Heart right ventricle (tissue), 16 donors: ENCODE measurements at places on chromosomes 5 and 9.

DNA sequence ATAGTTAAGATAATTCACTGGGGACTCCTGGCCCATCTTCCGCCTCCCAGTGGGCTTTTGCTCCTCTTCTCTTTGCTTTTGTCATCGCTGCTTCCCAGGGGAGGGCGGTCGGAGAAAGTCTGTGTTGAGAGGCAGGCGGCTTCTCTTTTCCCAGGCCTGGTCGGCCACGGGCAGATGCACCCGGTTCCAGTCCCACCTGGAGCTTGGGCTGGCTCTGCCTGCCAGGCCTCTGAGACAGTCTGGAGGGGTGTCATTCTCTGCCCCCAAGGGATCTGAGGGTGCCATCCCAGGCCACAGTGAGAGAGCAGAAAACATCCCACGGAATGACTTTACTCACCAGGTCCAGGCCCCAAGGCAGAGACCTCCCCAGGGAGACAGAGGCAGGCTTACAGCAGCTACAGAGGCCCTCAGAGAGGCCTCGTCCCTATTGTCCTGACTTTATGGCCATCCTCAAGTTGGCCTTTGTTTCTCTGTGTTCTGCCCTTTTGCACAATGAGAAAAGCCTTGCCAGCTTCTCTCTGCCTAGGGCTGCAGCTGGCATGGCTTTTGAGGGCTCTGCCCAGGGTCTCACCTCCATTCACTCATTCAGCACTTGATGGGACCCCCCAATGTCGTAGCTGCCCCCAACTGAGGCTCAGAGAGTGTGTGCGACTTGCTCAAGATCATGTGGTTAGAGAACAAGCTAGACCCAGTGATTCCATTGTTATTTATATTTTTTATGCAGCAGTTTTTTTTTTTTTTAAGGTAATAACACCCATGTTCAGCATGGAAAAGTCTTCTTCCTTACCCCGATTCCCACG lies 44.2 kb upstream of the BOD1 start:
- H3K27ac ChIP-seq = no peak overlapping the region
- DNase-seq = no peak
- H3K36me3 ChIP-seq = no peaks in the 10 kb centered on the region

- no peaks in the 10 kb centered on the region for H3K36me3 ChIP-seq
- no peak overlapping the region for H3K4me3 ChIP-seq
- no peaks in the 10 kb centered on the region for H3K27me3 ChIP-seq
- no peaks in the 10 kb centered on the region for H3K4me1 ChIP-seq
These were observed 193.8 kb upstream of the HMHB1 start for GRCh38 chr5:143618141-143618540.

- H3K4me3 ChIP-seq = no peak overlapping the region
- no peaks in the 10 kb centered on the region for H3K27me3 ChIP-seq
- H3K36me3 ChIP-seq = no peaks in the 10 kb centered on the region
- no peak overlapping the region for H3K27ac ChIP-seq
- peaks cover 11% of the 10 kb centered on the region for H3K4me1 ChIP-seq
- DNase-seq = no peak
These were observed 3.2 kb upstream of the CCDC171 start for GRCh38 chr9:15549611-15550010.

DNA sequence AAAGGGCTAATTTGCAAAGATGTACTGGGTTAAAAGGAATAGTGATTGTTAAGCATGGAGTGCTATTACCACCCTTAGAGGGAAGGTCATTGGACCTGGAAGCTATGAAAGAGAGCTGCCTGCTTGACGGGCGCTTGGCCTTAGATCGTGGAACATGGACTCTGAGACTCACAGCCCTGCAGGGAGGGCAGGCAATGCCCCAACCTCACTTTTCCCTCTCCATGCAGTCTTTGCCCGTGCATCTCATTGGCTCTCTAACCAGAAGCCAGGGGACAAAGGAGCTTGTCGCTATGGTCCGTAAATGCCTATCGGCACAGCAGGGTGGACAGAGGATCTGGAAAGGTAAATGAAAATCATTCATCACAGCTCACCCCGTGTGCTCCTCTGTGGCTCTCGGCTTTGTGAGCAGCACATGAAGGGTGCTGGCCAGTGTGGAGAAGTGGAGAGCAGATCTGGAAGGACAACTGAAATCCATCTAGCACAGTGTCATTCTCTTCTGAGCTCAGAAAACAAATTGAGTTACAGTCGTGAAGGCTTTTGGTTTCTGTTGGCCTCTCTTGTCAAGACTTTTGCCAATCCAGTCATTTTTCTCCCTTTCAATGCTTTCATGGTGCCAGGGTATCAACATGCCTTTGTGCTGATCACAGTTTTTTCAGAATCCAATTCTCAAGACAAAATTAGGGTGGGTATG lies 186.2 kb downstream of the SNX18 start:
- no peaks in the 10 kb centered on the region for H3K27me3 ChIP-seq
- H3K4me1 ChIP-seq = peaks cover 71% of the 10 kb centered on the region
- peak overlapping the region; percentile 9 for H3K27ac ChIP-seq
- H3K36me3 ChIP-seq = no peaks in the 10 kb centered on the region

DNA sequence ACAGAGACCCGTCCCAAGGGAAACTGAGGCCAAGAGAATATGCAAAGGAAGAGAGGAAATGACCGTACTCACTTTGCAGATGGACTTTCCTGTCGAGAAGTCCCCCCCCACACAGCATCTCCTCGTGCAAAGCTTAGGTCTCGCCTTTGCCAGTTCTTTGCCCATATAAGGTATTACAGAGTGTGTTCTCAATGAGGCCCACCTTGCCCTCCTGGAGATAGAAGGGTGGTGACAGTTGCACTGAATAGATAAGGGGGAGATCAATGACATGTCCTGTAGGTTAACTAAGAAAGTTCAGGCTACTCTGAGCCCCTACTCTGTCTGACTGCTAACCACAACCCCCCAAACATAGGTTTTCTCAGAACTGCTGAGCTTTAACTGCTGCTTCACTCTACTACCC lies 68.2 kb upstream of the SPTLC1 start:
- no peak overlapping the region for H3K27ac ChIP-seq
- no peak for DNase-seq
- H3K27me3 ChIP-seq = peaks cover 2% of the 10 kb centered on the region
- H3K36me3 ChIP-seq = no peaks in the 10 kb centered on the region
- H3K4me1 ChIP-seq = no peaks in the 10 kb centered on the region

GRCh38 chr9:135519179-135519971 lies 1.9 kb upstream of the LCN1 start:
- no peaks in the 10 kb centered on the region for H3K27me3 ChIP-seq
- DNase-seq = no peak
- no peak overlapping the region for H3K4me3 ChIP-seq
- H3K4me1 ChIP-seq = peaks cover 6% of the 10 kb centered on the region

DNA sequence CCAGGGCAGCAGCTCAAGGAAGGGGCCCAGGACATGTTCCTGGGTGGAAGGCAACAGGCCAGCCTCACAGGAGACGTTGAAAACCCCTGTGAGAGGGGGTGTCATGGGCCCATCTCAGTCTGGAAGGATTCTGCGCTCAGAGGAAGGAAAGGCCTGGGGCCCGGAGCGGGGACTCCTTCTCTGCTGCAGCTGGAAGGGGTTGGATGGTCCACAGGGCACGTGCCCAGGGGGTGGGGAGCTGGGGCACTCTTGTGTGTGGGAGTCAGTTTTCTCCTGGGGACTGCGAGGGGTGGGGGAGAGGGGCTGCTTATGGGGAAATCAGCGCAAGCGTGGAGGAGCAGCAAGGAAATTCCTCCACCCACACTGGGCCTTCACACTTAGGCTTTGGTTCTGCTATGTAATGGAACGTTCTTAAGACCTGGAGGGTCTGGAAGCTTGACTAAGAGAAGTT lies 2.9 kb upstream of the LPCAT1 start:
- H3K4me1 ChIP-seq = peaks cover 18% of the 10 kb centered on the region
- no peaks in the 10 kb centered on the region for H3K36me3 ChIP-seq
- DNase-seq = no peak
- H3K27me3 ChIP-seq = no peaks in the 10 kb centered on the region

GRCh38 chr5:84729326-84729725 lies 344.6 kb upstream of the EDIL3 start:
- H3K27me3 ChIP-seq = no peaks in the 10 kb centered on the region
- DNase-seq = no peak
- H3K4me1 ChIP-seq = no peaks in the 10 kb centered on the region
- no peak overlapping the region for H3K27ac ChIP-seq

DNA sequence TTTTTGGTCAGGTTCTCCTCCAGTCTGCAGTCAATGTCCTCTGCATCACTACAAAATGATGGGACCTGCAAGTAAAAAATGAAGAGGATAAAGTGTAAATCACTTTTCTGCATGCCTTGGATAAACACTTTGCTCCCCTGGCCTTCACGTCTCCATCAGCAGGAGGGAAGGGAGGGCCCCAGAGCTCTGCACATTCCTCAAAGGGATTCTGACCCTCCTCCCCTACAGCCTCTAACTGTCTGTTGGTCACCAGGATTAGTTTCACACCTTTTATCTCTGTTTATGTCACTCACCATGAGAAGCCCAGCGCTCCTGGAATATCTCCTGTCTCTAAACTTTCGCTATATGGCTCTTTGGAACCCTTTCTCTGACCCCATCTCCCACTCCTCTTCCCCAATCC lies 103.3 kb downstream of the SVEP1 start:
- H3K4me1 ChIP-seq = no peaks in the 10 kb centered on the region
- DNase-seq = no peak
- H3K27me3 ChIP-seq = no peaks in the 10 kb centered on the region
- H3K4me3 ChIP-seq = no peak overlapping the region
- no peaks in the 10 kb centered on the region for H3K36me3 ChIP-seq

GRCh38 chr5:150105928-150106615 lies 19.7 kb upstream of the CSF1R start:
- no peaks in the 10 kb centered on the region for H3K27me3 ChIP-seq
- H3K36me3 ChIP-seq = no peaks in the 10 kb centered on the region
- H3K27ac ChIP-seq = no peak overlapping the region
- H3K4me1 ChIP-seq = peaks cover 7% of the 10 kb centered on the region
- H3K4me3 ChIP-seq = no peak overlapping the region
- no peak for DNase-seq

GRCh38 chr5:77560677-77561263 lies 68.7 kb upstream of the WDR41 start:
- DNase-seq = no peak
- no peaks in the 10 kb centered on the region for H3K27me3 ChIP-seq
- no peak overlapping the region for H3K4me3 ChIP-seq
- no peaks in the 10 kb centered on the region for H3K36me3 ChIP-seq

DNA sequence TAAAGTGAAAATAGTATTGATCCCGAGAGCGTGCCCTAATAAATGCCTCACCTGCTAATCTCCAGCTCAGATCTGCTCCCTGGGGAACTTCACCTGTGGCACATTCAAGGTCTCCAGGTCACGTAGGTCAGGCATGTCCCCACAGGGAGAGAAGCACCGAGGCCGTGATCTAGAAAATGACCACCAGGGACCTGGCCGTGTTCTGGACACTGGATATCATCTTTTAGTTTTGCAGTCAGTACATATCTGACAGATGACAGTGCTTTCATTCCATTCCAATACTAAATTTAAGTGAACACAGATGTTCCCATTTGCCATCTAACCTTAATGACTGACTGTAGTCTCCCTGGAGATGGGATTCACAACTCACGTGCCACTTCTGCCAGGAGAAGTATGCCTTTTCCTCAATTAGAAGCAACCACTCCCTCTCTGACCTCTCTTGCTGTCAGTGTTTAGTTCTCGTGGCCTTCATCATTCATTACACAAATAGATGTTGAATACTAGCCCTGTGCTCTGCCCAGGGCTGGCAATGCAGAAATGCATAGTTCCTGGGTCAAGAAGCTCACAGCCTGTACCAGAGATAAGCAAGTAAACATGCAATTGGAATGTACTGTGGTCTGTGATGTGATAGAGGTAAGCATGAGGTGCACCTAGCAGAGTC lies 276.5 kb downstream of the NTRK2 start:
- no peak overlapping the region for H3K4me3 ChIP-seq
- H3K36me3 ChIP-seq = no peaks in the 10 kb centered on the region
- no peak for DNase-seq

GRCh38 chr5:160251406-160252155 lies 22.3 kb downstream of the FABP6 start:
- peaks cover 22% of the 10 kb centered on the region for H3K36me3 ChIP-seq
- no peak overlapping the region for H3K4me3 ChIP-seq
- no peaks in the 10 kb centered on the region for H3K27me3 ChIP-seq
- no peaks in the 10 kb centered on the region for H3K4me1 ChIP-seq

DNA sequence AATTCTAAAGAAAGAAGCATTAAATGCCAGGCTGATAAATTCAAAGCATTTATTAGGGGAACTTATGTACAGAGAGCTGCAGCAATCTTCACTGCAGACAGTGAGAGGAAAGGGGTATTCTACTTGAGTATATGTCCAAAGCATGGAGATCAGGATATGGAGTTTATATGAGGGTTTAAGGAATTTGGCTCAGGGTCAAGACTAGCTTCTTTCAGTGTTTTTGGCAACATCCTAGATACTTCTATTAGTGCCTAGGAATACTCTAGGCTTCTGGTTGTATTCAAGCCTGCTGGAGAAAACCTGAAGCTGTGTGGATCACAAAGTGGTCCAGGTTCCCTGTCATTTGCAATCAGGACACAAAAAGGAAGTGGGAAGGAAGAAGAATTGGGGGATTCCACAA lies 194.6 kb downstream of the CETN3 start:
- H3K4me1 ChIP-seq = no peaks in the 10 kb centered on the region
- H3K27ac ChIP-seq = no peak overlapping the region
- H3K36me3 ChIP-seq = no peaks in the 10 kb centered on the region
- no peak for DNase-seq
- no peak overlapping the region for H3K4me3 ChIP-seq
- no peaks in the 10 kb centered on the region for H3K27me3 ChIP-seq

GRCh38 chr5:179224741-179225140 lies 120.5 kb downstream of the ADAMTS2 start:
- H3K4me3 ChIP-seq = no peak overlapping the region
- DNase-seq = no peak
- no peaks in the 10 kb centered on the region for H3K36me3 ChIP-seq
- no peaks in the 10 kb centered on the region for H3K27me3 ChIP-seq
- no peak overlapping the region for H3K27ac ChIP-seq

DNA sequence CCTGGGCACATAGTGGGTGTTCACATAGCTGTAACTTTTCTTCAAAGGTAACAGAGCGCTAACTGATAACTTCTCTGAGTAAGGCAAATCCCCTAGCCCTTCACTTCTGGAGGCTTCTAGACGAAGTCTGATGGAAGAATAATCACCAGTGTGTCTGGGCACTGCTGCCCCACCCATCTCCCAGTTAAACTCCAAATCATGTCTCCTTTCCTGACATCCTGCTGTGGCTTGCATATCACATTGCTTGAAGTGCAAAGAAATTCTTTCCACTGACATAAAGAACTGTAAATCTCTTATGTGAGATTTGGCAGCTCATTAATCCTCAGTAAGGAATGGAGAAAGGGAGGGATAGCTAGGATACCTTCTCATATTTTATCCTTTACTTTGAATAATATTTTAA lies 74.6 kb downstream of the MARCHF11 start:
- H3K27me3 ChIP-seq = no peaks in the 10 kb centered on the region
- DNase-seq = no peak
- H3K4me1 ChIP-seq = no peaks in the 10 kb centered on the region
- no peak overlapping the region for H3K4me3 ChIP-seq

GRCh38 chr9:89756891-89757537 lies 152.2 kb downstream of the GADD45G start:
- H3K4me1 ChIP-seq = peaks cover 19% of the 10 kb centered on the region
- no peaks in the 10 kb centered on the region for H3K27me3 ChIP-seq
- no peak overlapping the region for H3K4me3 ChIP-seq
- no peak overlapping the region for H3K27ac ChIP-seq
- peak; percentile 65 for DNase-seq

GRCh38 chr9:100485196-100485595 lies 12.2 kb downstream of the TMEFF1 start:
- no peak overlapping the region for H3K27ac ChIP-seq
- H3K36me3 ChIP-seq = no peaks in the 10 kb centered on the region
- H3K4me1 ChIP-seq = no peaks in the 10 kb centered on the region
- H3K4me3 ChIP-seq = no peak overlapping the region
- no peaks in the 10 kb centered on the region for H3K27me3 ChIP-seq
